Activated CD8-positive, alpha-beta memory T cell treated with anti-CD3 and anti-CD28 coated beads, Interleukin-2, amount 10 ng/mL, durations not matched to agents 7 days and 5 days (primary cell): ENCODE measurements at places on chromosomes 13 and 19. TPM values are rescaled to one million over a fixed set of nuclear protein-coding genes. Genes with fewer than 3 reads are reported as not detected.

DNA sequence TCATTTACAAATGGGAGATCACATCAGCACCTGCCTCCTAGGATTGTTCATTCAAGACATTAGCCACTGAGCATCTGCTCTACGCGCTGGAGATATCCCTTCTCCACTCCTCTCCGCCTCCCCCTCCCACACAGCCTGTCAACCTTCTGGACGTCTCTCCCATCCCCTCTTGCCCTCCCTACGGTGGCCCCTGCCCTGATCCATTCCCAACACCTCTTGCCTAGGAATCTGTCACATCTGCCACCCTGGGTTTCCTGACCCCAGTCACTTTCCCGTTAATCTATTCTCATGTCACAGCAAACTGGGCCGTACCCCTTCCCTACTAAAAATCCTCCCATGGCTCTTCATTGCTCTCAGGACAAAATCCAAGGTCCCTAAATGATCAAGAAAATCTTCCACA, 10.3 kb downstream of the DYRK1B start:
- H3K4me1 ChIP-seq: peaks cover 10% of the 10 kb centered on the region
- H3K36me3 ChIP-seq: peaks cover 12% of the 10 kb centered on the region
- DNase-seq: no peak
- no peak overlapping the region for H3K4me3 ChIP-seq

- H3K36me3 ChIP-seq: peaks cover 27% of the 10 kb centered on the region
- no peak overlapping the region for H3K27ac ChIP-seq
- no peaks in the 10 kb centered on the region for H3K27me3 ChIP-seq
- peaks cover 3% of the 10 kb centered on the region for H3K4me1 ChIP-seq
- no peak overlapping the region for H3K4me3 ChIP-seq
- no peak for DNase-seq
Observed at GRCh38 chr13:98797456-98797855, 45.0 kb upstream of the SLC15A1 start.

Gene CHAF1A
- total RNA-seq: 118 TPM

DNA sequence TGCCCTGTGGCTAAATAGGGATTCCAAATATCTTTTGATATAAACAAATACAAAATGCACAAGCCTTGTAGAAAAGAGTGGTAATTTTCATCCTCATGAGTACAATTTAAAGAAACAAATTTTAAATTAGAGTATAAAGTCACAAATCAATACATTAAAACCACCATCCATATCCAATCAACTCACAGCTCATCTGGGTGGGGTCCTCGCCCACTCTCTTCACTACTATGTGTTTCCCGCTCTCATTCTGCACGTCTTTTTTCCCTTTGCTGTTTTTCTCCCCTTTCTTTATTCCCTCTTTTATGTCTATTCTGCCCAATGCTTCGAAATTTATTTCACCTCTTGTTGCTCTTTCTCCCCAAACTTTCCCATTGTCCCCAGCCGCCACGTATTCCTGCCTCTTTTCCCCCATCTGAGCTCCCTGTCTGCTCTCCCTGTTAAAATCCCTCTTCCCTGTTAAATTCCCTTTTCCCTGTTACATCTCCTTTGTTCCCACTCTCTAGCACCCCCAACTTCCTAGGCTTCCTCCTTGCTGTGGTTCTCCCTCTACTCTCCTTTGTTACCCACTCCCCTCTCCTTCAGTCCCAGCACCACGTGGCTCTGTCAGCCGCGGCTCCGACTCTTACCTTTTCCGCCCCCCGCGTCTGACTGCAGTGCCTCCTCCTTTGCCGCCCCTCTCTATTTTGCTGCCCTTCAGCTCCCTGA, 1.3 kb downstream of the ZNF616 start:
- H3K4me3 ChIP-seq: peak overlapping the region; percentile 98
- H3K4me1 ChIP-seq: peaks cover 18% of the 10 kb centered on the region
- peak overlapping the region; percentile 96 for H3K27ac ChIP-seq

Gene TNFSF9
- total RNA-seq: 18.5 TPM

- H3K4me3 ChIP-seq: no peak overlapping the region
- H3K27me3 ChIP-seq: peaks cover 6% of the 10 kb centered on the region
- no peak overlapping the region for H3K27ac ChIP-seq
- H3K36me3 ChIP-seq: no peaks in the 10 kb centered on the region
- peaks cover 4% of the 10 kb centered on the region for H3K4me1 ChIP-seq
Observed at GRCh38 chr13:38399535-38399934, 49.9 kb downstream of the UFM1 start.

DNA sequence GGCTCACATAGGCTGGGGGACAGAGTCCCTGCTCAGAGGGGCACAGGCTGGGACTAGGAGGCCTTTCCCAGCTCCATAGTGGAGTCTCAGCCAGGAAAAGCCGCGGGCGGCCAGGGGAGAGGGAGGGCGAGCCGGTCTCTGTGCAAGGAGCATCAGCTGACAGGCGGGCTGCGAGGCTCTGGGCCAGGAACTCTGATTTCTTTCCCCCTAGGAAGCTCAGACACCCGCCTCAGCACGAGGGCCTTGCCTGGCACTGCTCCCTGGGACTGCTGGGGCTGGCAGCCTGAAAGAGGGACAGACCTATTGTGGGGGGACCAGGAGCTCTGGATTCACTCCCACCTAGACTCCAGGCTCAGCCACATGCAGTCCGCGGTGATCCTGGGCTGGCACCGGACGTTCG, 2.2 kb upstream of the PLK5 start:
- peaks cover 24% of the 10 kb centered on the region for H3K27me3 ChIP-seq
- no peak overlapping the region for H3K27ac ChIP-seq
- no peaks in the 10 kb centered on the region for H3K36me3 ChIP-seq
- peaks cover 4% of the 10 kb centered on the region for H3K4me1 ChIP-seq
- DNase-seq: no peak

- no peaks in the 10 kb centered on the region for H3K27me3 ChIP-seq
- H3K4me3 ChIP-seq: no peak overlapping the region
- no peaks in the 10 kb centered on the region for H3K36me3 ChIP-seq
- DNase-seq: no peak
- H3K4me1 ChIP-seq: peaks cover under 1% of the 10 kb centered on the region
- no peak overlapping the region for H3K27ac ChIP-seq
Observed at GRCh38 chr19:45202637-45203036, 24.1 kb downstream of the BLOC1S3 start.

Gene ZNF563
- total RNA-seq: 3.3 TPM

Gene TCF3
- 116 TPM for total RNA-seq

DNA sequence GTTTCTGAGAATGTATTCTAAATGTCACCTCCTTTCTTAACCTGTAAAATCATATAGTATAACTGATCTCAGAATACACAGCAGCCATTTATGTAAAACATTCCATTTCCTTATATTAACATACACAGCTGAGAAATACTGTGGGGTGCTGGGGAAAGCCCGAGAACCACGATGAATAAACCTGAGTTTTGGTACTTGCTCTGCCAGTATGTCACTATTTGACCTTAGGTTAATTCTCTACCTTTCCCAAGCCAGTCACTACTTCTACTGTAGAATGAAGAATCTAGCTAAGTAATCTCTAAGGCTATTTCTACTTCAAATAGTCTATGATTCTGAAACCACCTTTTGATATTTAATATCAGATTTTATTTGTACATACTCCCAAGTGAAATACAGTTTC, 173.7 kb downstream of the TBC1D4 start:
- peaks cover 38% of the 10 kb centered on the region for H3K36me3 ChIP-seq
- no peak overlapping the region for H3K4me3 ChIP-seq
- no peak overlapping the region for H3K27ac ChIP-seq

Gene KLK3
- not detected for total RNA-seq

Gene PGPEP1
- 44.7 TPM for total RNA-seq

DNA sequence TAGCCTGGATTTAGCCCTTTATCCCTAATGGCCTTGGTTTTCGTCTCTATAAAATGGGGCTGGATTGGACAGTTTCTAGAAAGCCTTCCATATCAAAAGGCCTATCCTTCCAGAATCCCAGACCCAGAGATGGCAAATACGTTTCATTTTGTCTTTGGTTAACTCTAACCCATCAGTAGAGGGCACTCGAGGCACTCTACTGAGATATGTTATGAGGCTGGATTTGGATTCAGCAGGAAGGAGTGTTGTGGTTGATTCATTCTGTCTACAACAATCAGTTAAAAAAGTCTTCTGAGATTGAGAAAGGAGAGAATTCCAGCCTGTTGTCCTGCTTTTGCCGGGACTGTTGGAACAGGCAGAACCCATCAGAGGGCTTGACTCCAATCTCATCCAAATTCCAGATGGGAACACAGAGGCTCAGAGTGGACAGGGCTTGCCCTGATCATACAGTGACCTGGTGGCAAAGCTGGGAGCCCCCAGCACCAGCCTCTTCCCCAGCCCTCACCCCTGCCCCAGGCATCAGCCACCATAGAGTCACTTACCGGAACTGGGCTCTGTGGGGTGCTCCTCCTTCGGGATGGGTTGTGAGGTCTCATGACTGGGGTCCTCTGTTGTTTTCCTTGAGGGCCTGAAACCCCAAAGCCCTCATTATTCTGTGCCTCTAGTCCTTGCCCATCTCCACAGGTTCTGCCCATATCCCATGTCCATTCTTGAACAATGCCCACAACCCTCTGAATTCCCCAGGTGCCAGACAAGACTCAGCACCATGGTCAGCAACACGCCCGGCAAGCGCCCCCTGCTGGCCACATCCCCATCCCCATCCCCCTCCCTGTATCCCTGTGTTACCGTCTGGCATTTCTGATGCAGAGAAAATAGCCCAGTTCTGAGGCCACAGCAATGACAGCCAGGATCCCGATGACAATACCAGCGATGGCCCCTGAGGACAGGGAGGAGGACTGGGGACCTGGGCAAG, 12.3 kb upstream of the ZNF180 start:
- peaks cover 3% of the 10 kb centered on the region for H3K27me3 ChIP-seq
- no peak overlapping the region for H3K27ac ChIP-seq
- peaks cover 4% of the 10 kb centered on the region for H3K36me3 ChIP-seq
- no peaks in the 10 kb centered on the region for H3K4me1 ChIP-seq
- no peak for DNase-seq

DNA sequence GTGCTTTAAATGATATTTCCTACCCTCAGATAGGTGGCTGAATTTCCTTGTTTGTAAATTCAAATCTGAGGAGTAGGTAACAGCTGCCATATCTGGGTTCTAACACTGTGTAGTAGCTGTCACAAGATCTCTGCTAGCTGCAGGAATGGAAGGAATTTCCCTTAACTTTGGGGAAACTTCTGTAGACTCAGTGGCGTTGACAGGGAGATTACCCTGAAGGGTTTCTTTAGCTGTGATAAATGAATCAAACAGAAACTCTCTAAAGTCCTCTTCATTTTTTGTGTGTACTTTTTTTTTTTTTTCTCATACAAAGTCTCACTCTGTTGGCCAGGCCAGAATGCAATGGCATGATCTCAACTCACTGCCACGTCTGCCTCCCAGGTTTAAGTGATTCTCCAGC, 5.3 kb upstream of the EPSTI1 start:
- H3K36me3 ChIP-seq: peaks cover 7% of the 10 kb centered on the region
- H3K27me3 ChIP-seq: no peaks in the 10 kb centered on the region
- no peak for DNase-seq
- no peak overlapping the region for H3K4me3 ChIP-seq

- peaks cover 5% of the 10 kb centered on the region for H3K4me1 ChIP-seq
- no peak overlapping the region for H3K27ac ChIP-seq
- no peaks in the 10 kb centered on the region for H3K36me3 ChIP-seq
- DNase-seq: no peak
- H3K4me3 ChIP-seq: no peak overlapping the region
- peaks cover 57% of the 10 kb centered on the region for H3K27me3 ChIP-seq
Observed at GRCh38 chr19:46481947-46482346, 10.6 kb upstream of the PNMA8A start.

GRCh38 chr13:91122766-91123165, 224.7 kb upstream of the MIR17HG start:
- no peak overlapping the region for H3K27ac ChIP-seq
- H3K4me3 ChIP-seq: no peak overlapping the region
- no peaks in the 10 kb centered on the region for H3K36me3 ChIP-seq
- H3K4me1 ChIP-seq: no peaks in the 10 kb centered on the region
- no peak for DNase-seq

Gene PPM1N
- total RNA-seq: 4.5 TPM
